Tongue (tissue), 3 donors: ENCODE measurements at places on chromosomes 11 and 22.

GRCh38 chr22:35582861-35583670 is 34.1 kb downstream of the MB start:
- peak; percentile 79 for DNase-seq

- peak; percentile 40 for DNase-seq
Observed at GRCh38 chr11:20159466-20160381, 551 bp downstream of the DBX1 start.

- no peak for DNase-seq
Observed at GRCh38 chr11:44883277-44883676, 67.4 kb downstream of the TP53I11 start.

DNA sequence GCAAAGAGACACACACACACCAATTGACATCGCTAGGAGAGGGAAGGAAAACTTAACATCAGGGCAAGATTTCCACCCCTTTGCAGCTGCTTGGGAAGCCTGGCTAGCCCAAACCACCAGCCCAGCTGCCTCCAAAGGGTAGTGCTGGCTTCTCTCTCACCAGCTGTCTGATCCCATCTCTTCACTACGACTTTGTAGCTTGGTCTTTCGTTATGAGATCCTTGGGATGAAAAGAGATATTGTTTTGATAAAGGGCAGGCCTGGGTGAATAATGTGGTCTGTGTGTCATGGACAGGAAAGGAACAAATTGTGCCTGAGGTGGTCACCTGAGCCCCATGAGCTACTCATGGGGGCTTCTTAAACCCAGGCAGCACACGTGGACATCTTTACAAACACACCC is 101.9 kb downstream of the ARL14EP start:
- DNase-seq: peak; percentile 90

GRCh38 chr22:26348810-26349526 is 80.1 kb upstream of the ASPHD2 start:
- no peak for DNase-seq

DNA sequence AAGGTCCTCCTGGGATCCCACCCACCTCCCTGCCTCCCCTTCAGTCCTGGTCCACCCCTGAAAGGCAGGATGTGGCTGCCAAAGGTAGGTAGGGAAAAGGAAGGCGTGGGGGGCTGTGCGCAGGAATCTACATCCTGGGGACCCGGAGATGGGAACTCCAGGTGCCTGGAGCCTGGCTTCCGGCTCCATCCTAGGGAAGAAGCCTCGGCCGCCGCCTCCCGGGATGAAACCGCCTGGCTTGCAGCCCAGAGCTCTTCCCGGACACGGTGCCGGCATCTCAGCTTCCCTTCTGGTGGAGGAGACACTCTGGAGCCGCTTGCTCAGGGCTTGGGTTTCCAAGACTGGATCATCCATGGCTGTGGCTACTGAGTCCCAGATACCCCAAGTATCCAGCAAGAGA is 33.3 kb upstream of the PDGFB start:
- DNase-seq: peak; percentile 35

GRCh38 chr22:23984430-23984829 is 4.5 kb downstream of the GSTT2 start:
- DNase-seq: no peak

DNA sequence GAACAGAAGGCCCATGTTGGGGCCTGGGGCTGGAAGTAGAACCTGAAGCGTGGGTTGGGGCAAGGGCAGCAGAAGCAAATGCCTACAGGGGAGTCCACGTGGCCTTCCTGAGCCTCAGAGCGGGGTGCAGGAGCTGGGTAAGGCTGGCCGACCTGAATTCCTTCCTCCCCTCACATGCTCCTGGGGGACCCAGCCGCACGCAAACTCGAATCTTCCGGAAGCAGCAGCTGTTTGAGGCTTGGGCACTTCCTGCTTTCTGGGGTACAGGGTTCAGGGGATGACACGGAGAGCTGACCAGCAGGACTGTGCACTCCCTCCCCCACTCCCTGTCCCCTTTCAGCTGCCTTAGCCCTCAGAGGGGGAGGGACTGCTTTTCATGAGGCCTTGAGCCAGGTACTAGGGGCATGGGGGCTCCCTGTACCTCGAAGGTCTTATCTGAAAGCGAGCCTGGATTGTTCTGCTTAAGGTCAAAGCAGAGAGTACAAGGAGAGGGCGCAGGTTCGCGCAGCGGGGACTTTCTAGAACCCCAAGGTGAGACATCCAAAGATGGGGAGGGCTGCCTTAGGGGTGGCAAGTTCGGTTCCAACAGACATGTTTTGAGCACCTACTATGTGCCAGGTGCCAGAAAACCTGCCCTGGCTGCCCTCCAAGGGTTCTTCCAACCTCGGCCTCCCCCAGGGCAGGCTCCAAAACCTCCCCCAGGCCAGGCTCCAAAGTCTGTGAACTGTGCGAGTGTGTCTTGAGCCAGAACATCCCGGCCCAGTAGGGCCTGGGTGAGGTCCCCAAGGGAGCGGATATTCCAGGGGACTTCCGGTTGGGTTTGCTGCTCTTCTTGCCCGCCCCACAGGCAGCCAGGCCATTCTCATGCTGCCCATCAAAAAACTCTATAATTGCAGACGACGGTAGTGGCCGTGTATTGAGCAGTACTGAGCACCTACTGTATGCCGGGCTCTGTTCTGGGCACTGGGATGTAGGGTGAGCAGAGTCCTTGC is 1.7 kb downstream of the NCF4 start:
- no peak for DNase-seq

- DNase-seq: no peak
Observed at GRCh38 chr11:120893440-120894201, 130.3 kb upstream of the TBCEL start.

DNA sequence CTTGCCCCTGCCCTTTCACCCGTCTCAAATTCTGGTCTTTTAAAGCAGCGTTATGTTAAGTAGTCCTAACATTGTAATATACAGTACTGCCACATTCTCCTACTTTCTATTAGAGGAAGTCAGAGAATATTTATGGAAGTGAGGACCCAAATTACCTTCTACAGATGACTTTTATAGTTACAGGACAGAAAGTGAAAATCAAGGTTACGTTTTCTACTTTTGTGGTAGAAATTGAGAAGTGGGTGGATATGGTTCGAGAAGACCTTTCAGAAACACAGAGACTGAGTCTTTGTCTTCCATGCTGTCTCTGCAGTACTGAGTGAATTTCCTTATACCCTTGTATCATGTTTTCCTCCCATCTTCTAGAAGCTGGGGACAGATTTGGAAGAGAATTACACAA is 17.1 kb downstream of the SC5D start:
- DNase-seq: no peak

DNA sequence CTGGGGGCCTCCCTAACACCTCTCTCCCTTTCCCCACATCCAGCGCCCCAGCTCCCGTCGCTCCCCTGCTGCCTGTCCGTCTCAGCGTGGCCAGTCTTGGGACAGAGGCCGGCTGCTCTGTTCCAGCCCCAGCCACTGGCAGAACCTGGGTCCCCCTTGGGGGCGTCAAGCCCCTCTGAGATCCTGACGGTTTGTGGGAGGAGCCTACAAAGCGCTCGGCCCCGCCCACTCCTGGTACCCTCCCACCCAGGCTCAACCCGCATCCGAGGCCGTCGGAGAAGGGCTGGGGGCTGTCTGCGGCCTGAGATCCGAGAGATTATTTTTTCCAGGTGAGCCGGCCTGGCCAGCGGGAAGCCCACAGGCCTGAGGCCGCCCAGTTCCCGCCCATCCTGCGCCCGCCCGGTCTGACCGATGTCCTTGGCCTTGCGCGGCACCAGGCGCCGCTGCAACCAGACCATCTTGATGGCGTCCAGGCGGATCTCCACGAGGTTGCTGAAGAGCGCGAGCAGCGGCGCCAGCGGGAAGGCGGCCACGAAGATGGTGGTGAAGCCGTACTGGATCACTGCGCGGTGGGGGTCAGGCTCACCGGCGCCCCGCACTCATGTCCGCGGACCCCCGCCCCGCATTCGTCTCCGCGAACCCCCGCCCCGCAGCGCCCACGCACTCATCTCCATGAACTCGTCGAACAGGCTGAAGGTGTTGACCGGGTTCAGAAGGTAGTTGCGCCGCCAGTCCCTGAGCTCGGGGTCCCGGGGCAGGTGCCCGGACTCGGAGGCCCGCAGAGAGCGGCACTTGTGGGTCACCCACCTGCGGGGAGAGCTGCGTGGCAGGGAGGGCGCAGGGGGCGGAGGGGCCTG is 5.5 kb upstream of the SIGIRR start:
- no peak for DNase-seq

- peak; percentile 81 for DNase-seq
Observed at GRCh38 chr11:26649884-26650283, 72.0 kb downstream of the SLC5A12 start.

DNA sequence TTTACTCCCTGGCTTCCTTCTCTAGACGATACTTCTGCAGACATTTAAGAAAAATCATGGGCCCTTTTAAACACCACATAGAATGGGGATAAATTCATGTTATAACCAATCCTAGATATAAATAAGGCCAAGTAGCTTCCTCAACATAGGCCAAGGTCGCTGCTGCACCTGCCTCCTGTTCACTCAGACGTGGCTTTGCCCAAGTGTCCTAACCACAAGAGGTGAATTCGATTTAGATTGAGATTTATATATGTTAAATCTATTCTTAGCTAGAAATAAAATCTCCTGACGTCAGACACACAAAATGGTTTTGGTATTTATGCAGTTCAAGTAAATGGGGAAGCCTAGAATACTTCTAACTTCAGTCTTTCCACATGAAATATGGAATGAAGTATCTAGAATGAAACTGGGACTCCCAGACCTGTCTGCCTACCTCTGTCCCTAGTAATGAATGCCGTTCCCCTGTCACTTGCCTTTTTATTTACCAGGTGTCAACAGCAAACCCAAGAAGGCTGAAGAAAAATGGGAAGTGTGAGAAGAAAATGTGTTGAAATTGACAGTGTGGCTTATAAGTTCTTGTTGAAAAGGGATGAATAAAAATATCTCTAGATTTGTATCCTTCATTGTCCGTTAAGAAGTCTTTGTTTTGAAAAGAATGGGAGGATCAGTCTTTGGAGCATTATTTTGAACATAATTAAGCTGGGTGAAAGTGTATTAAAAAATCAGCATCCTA is 131.8 kb downstream of the HIPK3 start:
- DNase-seq: no peak

GRCh38 chr11:106496677-106497076 is 419.2 kb downstream of the AASDHPPT start:
- no peak for DNase-seq

DNA sequence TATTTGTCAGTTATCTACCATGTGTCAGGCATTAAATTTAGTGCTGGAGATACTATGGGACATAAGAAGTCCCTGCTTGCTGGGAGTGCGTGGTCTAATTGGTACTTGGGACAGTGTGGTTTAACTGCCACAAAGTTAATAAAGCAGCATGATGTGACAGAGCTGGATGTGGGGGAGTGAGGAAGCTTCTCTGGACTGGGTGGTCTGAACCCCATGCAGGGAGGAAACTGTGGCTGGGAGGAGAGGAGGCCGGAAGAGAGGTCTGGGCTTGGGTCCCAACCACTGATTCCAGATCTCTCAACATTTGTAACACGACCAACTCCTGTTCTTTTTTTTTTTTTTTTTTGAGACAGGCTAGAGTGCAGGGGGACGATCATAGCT is 37.1 kb downstream of the ST3GAL4 start:
- DNase-seq: no peak

GRCh38 chr22:29914165-29914564 is 31.2 kb downstream of the MTMR3 start:
- DNase-seq: peak; percentile 12

GRCh38 chr11:44301564-44302271 is 8.2 kb downstream of the ALX4 start:
- no peak for DNase-seq
